Large intestine (tissue), 12 donors: ENCODE measurements at places on chromosomes 3 and 15.

- H3K36me3 ChIP-seq = peaks cover 3% of the 10 kb centered on the region
- no peak overlapping the region for H3K27ac ChIP-seq
- peaks cover 8% of the 10 kb centered on the region for H3K4me1 ChIP-seq
- DNase-seq = no peak
Measured at GRCh38 chr15:56241374-56242105, 2.1 kb downstream of the RFX7 start.

- H3K4me3 ChIP-seq = no peak overlapping the region
- H3K27ac ChIP-seq = no peak overlapping the region
- no peaks in the 10 kb centered on the region for H3K27me3 ChIP-seq
- H3K36me3 ChIP-seq = no peaks in the 10 kb centered on the region
Measured at GRCh38 chr15:77568014-77568972, 64.4 kb downstream of the LINGO1 start.

DNA sequence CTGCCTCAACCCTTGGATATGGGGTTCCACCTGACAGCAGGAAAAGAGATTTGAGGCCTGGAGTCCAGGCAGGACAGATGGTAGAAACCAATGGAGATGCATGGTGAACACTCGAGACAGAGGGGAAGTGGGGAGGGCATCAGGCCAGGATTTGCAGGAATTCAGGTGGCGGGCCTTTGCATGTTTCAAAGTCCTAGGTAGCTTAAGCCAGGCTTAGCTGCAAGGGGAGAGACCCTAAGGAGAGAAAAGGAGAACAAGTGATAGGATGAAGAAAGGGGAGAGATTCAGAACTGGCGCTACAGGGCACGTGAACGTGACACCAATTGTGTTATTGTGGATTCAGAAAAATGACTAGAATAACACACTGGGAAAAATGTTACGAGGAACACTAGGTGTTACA lies 182.6 kb downstream of the PDZRN3 start:
- no peak for DNase-seq
- H3K4me1 ChIP-seq = no peaks in the 10 kb centered on the region
- H3K4me3 ChIP-seq = no peak overlapping the region

- no peaks in the 10 kb centered on the region for H3K36me3 ChIP-seq
- H3K27me3 ChIP-seq = peaks cover 27% of the 10 kb centered on the region
- no peak for DNase-seq
- H3K4me1 ChIP-seq = no peaks in the 10 kb centered on the region
- H3K27ac ChIP-seq = no peak overlapping the region
- H3K4me3 ChIP-seq = no peak overlapping the region
Measured at GRCh38 chr15:48641416-48641815, 4.1 kb downstream of the FBN1 start.

GRCh38 chr3:126013751-126014156 lies 44.8 kb downstream of the ROPN1B start:
- DNase-seq = no peak
- no peaks in the 10 kb centered on the region for H3K4me1 ChIP-seq
- H3K4me3 ChIP-seq = no peak overlapping the region
- H3K27ac ChIP-seq = no peak overlapping the region

DNA sequence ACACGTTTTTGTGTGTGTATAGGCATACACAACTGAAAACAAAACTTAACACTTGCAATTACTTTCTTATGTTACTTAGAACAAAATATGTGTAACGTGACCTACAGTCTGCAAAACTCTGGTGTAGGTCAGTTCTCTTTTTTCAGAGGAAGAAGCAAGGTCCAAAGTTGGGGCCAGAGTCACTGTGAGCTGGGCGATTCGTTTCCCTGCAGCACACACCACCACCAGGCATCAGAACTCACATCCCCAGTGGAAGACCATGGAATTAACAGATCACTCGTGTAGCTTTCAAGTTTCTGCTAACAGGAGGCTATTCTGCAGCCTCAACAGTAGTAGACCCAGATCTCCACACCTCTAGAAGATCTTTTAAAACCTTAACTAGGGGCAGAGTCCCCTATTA lies 25.8 kb downstream of the ANP32A start:
- H3K4me1 ChIP-seq = peaks cover 46% of the 10 kb centered on the region
- H3K27me3 ChIP-seq = no peaks in the 10 kb centered on the region
- peak overlapping the region; percentile 72 for H3K27ac ChIP-seq
- DNase-seq = peak; percentile 47
- no peak overlapping the region for H3K4me3 ChIP-seq
- H3K36me3 ChIP-seq = peaks cover 7% of the 10 kb centered on the region

DNA sequence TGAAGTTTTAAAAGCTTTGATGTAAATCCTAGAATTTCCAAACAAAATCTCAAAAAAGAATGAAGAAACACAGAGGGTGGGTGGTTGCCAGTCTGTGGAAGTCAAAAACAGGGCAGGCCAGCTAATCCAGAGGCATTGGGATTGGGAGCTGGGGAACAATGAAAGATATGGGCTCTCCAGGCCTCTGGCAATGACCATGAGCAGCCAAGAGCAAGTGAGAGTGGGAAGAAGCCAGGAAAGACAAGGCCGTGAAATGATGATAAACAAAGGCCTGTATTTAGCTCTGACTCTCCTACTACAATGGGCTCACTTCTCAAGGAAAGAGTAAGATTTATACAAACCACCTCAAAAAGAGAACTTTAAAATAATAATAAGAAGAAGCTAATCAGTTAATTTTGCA lies 248.5 kb downstream of the ZMAT3 start:
- no peaks in the 10 kb centered on the region for H3K36me3 ChIP-seq
- H3K27ac ChIP-seq = peak overlapping the region; percentile 16
- no peaks in the 10 kb centered on the region for H3K27me3 ChIP-seq
- H3K4me1 ChIP-seq = no peaks in the 10 kb centered on the region
- no peak for DNase-seq
- H3K4me3 ChIP-seq = no peak overlapping the region

DNA sequence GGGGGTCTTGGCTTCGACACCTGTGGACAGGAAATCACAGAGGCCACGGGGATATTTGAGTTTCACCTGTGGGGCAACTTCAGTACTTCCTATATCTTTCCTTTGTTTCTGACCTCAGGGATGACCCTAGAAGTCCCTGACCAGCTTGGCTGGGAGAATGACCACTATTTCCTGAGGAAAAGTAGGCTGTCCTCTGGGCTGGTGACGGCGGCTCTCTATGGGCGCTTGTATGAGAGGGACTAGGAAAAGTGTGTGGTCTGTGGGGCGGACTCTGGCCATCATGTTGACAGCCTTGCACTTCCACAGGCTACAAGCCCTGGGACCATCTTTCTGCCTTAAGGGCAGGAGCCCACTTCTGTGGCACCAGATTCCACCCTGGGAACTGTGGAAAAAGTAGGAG lies 43.7 kb downstream of the BTD start:
- no peak overlapping the region for H3K4me3 ChIP-seq
- DNase-seq = no peak
- H3K36me3 ChIP-seq = peaks cover 14% of the 10 kb centered on the region
- H3K4me1 ChIP-seq = no peaks in the 10 kb centered on the region
- H3K27me3 ChIP-seq = no peaks in the 10 kb centered on the region

DNA sequence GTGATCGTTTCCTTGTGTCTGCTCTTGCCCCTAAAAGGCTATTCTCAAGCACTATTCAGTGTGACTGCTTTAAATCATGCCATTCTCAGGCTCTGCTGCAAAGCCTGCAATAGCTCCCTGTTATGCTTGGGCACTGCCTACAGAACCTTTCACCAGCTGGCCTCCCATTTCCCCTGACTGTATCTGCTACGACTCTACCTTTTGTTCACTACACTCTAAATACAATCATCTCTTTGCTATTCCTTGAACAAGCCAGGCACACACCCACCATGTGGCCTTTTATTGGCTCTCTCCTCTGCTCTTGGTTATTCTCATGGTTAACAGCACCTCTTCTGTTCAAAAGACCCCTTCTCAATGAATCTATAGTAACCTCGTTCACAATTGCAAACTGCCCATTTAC lies 29.6 kb upstream of the FNDC3B start:
- no peaks in the 10 kb centered on the region for H3K27me3 ChIP-seq
- no peak for DNase-seq
- H3K4me3 ChIP-seq = no peak overlapping the region
- no peaks in the 10 kb centered on the region for H3K36me3 ChIP-seq

DNA sequence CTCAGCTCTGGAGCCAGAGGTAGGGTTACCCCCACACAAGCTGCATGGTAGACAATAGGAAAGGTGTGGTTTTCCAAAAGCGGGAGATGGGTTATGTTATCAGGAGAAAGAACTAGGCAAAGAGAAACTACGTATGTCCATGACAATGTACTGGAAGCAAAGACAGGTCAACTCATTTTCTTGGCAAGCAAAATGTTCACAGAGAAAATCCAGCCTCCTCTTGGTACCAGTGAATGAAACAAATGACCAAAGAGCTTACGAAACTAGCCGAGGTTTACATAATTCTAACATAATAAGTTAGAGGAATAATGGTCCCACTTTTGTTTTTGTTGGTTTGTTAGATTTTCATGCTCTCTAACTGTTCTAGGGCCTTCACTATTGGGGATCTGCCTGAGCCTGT lies 338.1 kb upstream of the TGFBR2 start:
- DNase-seq = no peak
- H3K36me3 ChIP-seq = no peaks in the 10 kb centered on the region
- no peak overlapping the region for H3K27ac ChIP-seq
- no peak overlapping the region for H3K4me3 ChIP-seq

- DNase-seq = no peak
Measured at GRCh38 chr3:188342991-188343732, 189.2 kb downstream of the LPP start.

DNA sequence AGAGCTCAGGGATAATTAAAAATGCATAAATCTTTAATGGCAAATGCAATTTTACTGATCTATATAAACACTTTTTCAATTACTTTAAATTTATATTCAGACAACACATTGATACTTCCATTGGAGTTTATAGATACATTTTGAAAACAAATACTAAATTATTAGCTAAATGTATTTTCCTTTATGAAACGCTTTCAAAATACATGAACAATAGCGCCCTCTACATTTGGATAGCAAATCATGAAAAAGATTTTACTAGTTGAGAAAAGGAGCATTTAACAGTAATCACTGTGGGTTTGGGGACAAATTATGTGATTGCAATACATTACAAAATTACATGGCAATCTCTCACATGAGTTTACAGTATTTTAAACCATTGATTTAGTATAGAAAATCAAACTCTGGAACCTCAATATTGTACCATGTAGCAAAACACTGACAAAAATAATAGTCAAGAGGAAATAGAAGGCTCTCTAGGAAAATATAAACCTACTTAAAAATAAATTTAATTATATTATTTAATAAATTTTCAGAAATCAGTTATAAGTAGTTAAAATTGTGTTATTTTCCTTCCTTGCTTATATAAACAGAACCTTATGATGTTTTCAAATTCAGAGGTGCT lies 207.9 kb downstream of the ZIC1 start:
- no peak overlapping the region for H3K4me3 ChIP-seq
- H3K27me3 ChIP-seq = no peaks in the 10 kb centered on the region

GRCh38 chr3:66496301-66496700 lies 4.5 kb downstream of the LRIG1 start:
- peak; percentile 51 for DNase-seq
- peaks cover 58% of the 10 kb centered on the region for H3K4me1 ChIP-seq
- H3K27ac ChIP-seq = peak overlapping the region; percentile 57

- no peak for DNase-seq
- no peak overlapping the region for H3K4me3 ChIP-seq
- no peaks in the 10 kb centered on the region for H3K36me3 ChIP-seq
- H3K4me1 ChIP-seq = no peaks in the 10 kb centered on the region
Measured at GRCh38 chr3:81550415-81550814, 211.0 kb downstream of the GBE1 start.

GRCh38 chr3:143443851-143444331 lies 324.3 kb downstream of the CHST2 start:
- H3K36me3 ChIP-seq = no peaks in the 10 kb centered on the region
- H3K4me1 ChIP-seq = no peaks in the 10 kb centered on the region
- H3K27ac ChIP-seq = no peak overlapping the region
- peak; percentile 12 for DNase-seq
- no peak overlapping the region for H3K4me3 ChIP-seq

GRCh38 chr3:188047536-188047935 lies 106.4 kb upstream of the LPP start:
- no peaks in the 10 kb centered on the region for H3K27me3 ChIP-seq
- no peak overlapping the region for H3K27ac ChIP-seq
- no peak overlapping the region for H3K4me3 ChIP-seq
- no peaks in the 10 kb centered on the region for H3K36me3 ChIP-seq
- H3K4me1 ChIP-seq = peaks cover 13% of the 10 kb centered on the region

DNA sequence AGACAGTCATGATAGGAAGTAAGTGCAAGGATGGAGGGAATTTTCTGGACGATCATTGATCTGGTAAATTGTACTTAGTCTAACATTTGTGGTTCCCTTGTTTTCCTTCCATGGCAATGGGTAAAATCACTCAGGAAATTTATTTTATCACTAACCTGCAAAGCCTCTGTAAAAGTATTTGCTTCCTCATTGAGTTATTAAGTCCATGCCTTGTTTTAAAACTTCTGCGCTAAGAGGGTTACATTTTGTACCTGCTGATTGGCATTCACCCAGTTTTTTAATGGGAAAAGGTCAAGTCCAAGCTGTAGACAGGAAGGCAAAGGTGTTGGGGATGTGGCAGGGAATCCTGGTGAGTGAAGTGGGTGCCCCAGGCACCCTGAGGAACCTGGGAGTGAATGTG lies 146.2 kb upstream of the NR2F2 start:
- no peaks in the 10 kb centered on the region for H3K27me3 ChIP-seq
- no peaks in the 10 kb centered on the region for H3K4me1 ChIP-seq
- no peak for DNase-seq
- no peak overlapping the region for H3K27ac ChIP-seq
- no peak overlapping the region for H3K4me3 ChIP-seq

DNA sequence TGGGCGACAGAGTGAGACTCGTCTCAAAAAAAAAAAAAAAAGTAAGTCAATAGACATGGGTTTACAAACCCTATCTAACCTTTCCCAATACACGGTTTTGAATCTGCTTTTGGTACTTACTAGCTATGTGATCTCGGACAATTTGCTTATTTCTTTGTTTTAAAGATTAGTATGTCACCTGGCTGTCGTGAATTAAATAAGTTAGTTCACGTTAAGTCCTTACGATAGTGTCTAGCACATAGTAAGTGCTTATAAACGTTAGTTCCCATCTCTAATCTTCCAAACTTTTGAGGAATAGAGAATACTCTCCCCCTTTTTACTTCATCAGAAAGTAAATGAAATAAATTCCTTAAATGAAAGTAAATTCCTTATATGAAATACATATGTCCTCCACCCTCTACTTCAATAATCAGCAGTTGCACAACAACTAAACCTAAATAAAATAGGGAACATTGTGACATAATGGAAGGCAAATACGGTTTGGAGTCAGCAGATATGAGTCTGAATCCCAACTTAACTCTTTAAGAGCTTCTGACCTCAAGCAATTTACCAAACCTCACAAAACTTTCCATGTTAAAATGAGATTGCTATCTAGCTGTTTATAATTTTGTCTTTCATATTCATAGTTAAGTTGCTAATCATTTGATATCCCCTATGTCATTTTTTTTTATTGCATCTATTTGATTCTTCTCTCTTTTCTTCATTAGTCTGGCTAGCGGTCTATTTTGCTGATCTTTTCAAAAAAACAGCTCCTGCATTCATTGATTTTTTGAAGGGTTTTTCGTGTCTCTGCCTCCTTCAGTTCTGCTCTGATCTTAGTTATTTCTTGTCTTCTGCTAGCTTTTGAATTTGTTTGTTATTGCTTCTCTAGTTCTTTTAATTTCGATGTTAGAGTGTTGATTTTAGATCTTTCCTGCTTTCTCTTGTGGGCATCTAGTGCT lies 134.6 kb downstream of the PEAK1 start:
- no peak overlapping the region for H3K4me3 ChIP-seq
- no peak for DNase-seq
- H3K4me1 ChIP-seq = no peaks in the 10 kb centered on the region
- H3K27ac ChIP-seq = no peak overlapping the region
- peaks cover 9% of the 10 kb centered on the region for H3K36me3 ChIP-seq

- H3K4me3 ChIP-seq = no peak overlapping the region
- H3K27ac ChIP-seq = no peak overlapping the region
- DNase-seq = no peak
- H3K27me3 ChIP-seq = no peaks in the 10 kb centered on the region
Measured at GRCh38 chr3:152084441-152085158, 184.1 kb upstream of the MBNL1 start.
